OCI-M1 (cell line): ENCODE measurements at places on chromosomes 12 and 14.

GRCh38 chr14:75196064-75196463, 19.7 kb upstream of the TMED10 start:
- DNase-seq, result no peak

DNA sequence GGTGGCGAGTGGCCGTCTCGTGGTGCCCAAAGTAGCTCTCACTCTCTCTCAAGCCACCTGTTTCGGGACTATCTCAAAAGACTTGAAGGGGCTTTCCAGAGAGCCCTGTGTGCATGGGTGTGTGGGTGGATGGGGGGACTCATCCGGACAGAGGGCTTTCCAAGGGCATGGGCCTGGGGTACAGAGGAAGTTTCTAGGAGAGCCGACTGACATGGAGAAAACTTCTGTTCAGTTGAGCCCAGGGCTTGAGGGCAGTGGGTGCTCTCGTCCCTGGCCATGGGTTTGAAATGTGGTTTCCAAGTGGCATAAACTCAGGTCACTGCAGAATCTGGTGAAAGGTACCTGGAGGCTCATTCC, 47.4 kb upstream of the MEG3 start:
- DNase-seq, result no peak

GRCh38 chr14:70905301-70905700, 2.0 kb upstream of the PCNX1 start:
- DNase-seq, result no peak

- peak; percentile 78 for DNase-seq
Observed at GRCh38 chr12:75784591-75784990, 247.0 kb downstream of the PHLDA1 start.

- DNase-seq, result peak; percentile 2
Observed at GRCh38 chr12:97313471-97314190, 149.0 kb upstream of the RMST start.

- DNase-seq, result no peak
Observed at GRCh38 chr12:97386133-97386581, 76.4 kb upstream of the RMST start.

GRCh38 chr12:57242691-57243454, 8.1 kb downstream of the STAC3 start:
- DNase-seq, result peak; percentile 64

- no peak for DNase-seq
Observed at GRCh38 chr12:104493496-104493895, 36.7 kb downstream of the CHST11 start.

DNA sequence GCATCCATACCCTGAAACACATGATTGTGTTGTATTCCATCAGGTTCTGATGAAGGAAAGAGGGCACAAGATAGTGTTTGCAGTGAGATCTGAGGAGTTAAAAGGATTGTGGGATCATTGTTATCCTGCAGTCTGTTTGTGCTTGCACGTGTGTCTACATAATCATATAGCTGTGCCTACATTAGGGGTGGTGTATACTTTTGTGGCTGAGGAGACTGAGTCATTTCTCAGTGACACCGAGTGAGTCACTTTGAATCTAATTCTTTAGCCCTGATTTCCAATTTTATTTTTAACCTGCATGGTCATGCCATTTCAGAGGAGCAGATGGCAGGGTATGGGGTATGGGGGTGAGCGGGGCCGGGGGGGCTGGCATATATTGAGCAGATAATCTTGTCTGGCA, 133.2 kb downstream of the ANO4 start:
- no peak for DNase-seq

- no peak for DNase-seq
Observed at GRCh38 chr12:104132351-104132956, 5.6 kb downstream of the NFYB start.

GRCh38 chr12:19937161-19937560, 431.2 kb upstream of the PDE3A start:
- no peak for DNase-seq

DNA sequence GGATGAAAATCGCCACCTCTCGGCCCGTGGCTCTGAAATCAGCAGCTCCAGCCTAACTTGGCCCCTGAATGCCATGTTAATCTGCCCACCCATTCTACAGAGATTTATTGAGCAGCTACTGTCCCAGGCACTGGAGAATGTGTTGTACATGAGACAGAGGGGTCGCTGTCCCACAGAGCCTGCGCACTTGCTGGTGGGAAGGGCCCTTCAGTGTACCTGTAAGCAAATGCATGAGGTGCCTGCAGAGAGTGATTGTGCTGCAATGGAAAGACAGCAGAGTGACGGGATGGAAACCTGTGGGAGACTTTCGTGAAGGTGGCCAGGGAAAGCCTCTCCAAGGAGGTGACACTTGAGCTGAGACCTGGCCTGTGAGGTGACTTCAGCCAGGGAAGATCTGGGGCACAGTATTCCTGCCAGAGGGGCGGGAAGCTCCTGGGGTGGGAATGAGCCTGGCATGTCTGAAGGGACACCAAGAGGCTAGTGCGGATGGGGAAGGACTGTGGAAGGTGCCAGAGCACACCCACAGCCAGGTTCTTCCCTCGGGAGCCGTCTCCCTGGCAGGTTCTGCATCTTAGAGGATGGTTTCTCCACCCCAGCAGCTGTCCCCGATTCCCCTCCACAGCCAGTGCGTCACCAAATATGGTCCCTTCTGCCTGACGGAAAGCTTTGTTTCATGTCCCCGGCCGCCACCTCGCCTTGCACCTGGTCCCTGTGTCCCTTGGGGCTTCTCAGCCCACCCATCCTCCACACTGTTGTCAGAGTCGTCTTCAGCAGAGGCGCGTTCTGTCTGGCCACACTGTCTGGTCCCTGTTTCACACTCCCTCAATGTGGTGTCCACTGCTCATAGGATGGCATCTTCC, 8.7 kb downstream of the SMIM41 start:
- DNase-seq, result no peak

- no peak for DNase-seq
Observed at GRCh38 chr12:62843716-62844115, 91.2 kb downstream of the PPM1H start.

DNA sequence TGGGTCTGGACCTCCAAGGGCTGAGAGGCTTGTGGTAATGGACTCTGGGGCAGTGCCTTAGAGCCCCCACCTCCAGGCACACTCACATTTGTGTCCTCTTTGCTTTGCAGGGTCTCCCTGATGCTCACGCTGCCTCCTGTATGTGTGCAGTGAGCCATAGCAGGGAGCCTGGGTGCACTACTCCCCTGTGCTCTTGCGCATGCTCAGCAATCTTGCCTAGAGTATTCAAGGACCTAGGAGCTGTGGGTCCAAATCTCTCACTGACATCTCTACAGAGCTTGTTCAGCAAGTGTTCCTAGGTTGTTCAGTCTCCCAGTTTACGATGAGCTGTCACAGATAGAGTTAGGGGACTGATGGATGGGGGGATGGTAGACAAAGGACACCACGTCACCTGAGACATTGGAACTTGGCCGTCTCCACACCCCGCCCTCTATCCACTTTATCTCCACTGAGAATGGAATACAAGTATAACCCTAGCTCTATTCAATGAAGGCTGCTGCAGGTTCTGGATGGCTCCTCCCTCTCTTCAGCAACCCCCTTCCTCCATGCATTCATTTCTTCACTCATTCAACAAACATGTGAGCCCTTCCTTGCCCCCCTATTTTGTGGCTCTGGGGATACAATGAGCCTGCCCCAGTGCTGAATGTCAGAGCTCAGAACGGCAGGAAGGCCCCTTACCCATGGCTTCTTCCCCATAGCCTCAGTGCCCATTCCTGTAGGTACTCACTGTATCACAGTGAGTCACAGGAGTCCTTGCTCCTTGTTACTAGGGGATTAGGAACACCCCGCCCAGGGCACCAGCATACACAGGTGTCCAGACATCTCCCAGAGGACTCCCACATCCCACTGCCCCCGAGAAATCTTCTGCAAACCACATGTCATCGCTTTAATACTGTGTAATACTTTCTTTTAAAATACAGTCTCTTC, 31.2 kb downstream of the FIGNL2 start:
- no peak for DNase-seq

DNA sequence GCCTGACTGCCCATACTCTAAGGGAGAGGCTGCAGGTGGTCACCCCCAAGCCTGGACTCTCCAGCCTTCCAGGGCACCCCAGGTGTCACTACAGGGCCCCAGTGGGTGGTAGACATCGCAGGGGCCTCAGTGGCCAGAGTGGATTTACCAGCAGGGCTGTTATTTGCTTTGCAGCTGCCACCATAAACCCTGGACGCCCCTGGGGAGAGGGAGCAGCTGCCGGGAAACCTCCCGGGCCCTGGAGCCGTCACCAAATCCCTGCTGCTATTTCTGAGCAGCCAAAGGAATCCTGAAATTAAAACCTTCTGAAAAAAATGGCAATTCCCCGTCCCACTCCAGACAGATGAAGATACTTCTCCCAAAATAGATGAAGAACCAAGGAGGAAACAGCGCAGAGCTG, 13.9 kb downstream of the TMEM119 start:
- no peak for DNase-seq

DNA sequence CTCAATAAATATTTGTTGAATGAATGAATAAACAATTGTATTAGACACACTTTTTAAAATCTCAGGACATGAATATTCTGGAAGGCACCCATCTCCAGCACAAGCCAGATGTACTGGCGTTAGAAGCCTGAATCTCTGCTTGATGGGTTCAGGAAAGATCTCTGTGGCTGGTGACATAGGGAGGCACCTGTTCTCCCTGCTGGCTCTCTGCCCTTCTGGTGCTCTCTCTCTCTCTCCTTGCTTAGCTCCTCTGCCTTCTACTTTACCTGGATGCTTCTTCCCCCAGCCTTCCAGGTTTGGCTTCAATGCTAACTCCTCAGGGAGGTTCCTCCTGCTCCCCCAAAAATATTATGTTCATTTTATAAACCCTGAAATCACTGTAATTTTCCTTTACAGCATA, 1.5 kb downstream of the CYP46A1 start:
- DNase-seq, result no peak

GRCh38 chr14:67151082-67151666, 38.1 kb upstream of the GARIN2 start:
- no peak for DNase-seq

GRCh38 chr12:39123580-39124253, 218.3 kb upstream of the CPNE8 start:
- DNase-seq, result no peak

DNA sequence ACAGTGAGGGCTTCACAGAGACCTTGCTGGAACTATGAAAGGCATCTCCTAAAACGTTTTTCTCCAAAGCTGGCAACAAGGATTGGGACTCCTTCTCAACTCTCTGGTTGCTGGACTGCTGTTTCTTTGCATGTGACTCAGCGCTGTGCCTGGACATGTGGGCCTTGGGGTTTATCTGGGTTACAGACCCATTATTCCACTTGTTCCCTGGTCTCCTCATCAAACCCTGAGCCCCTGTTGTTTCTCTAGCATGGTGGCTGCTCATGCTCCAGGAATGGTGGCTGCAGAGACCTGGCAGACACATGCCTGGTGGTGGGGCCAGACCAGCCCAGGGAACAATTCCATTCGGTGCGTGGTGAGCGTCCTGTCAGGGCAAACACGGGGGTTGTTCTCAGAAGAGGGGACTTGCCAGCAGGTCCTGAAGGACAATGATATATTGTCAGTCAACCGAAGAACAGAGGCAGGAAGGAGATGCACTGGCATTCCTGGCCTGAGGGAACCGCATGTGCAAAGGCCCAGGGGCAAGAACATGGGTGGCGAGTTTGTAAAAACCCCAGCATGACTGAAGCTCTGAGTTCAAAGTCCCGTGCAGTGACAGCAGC, 320.1 kb upstream of the RTL1 start:
- DNase-seq, result no peak

DNA sequence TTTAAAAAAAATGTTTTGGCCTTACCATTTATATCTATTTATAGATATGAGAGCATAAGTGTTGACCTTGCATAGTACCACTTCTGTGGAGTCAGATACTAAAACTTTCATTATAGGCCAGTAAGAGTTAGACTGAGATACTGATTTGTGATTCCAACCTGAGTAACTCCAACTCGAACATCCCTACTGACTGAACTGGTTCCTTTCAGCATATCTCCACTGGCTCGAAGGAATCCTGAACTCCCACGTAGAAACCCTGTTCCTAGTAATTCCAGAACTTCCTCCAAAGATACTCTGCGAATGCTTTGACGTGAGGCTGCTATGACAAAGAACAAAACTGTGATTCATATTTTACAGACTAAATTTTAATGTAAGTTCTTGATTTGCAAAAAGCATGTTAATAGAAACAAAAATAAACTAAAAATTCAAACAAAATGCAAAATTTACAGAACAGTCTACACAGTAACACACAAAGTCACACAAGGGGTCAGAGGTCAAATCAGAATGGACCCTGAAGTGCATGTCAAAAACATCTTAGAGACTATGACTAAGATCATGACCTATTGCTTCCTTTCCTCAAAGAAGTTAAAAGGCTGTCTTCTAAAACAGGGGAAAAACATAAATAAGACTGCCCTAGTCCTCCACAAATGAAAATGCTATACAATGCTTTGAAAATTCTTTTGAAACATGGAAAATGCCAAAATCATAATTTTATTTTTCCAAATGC, 31.5 kb downstream of the HEATR5A start:
- DNase-seq, result no peak

- no peak for DNase-seq
Observed at GRCh38 chr14:67385618-67386017, 25.5 kb downstream of the EIF2S1 start.

GRCh38 chr14:65840786-65841185, 428.3 kb downstream of the FUT8 start:
- no peak for DNase-seq

- peak; percentile 96 for DNase-seq
Observed at GRCh38 chr12:108629824-108630476, 3.7 kb downstream of the SELPLG start.

- no peak for DNase-seq
Observed at GRCh38 chr12:954741-955140, 5.2 kb upstream of the RAD52 start.

- DNase-seq, result peak; percentile 68
Observed at GRCh38 chr12:31524791-31525495, 66.0 kb downstream of the DENND5B start.

DNA sequence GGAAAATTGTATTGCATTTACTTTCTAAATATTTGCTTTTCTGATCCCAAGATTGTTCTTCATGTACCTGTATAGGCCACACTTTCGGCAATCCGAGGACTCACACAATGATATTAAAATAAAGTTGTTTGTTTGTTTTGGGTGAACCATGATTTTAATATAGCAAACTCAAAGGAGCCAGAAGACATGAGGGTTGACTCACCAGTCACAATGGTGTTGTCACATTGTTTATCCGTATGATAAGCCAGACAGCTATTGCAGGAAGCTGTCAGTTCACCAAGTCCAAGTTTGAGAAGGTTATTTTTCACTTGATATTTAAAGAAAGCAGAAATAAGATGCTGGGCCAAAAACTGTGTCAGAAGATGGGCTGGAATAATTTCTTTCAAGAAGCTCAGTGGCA, 67.1 kb upstream of the CPM start:
- DNase-seq, result no peak
